Bladder microvascular endothelial cell (primary cell): ENCODE measurements at places on chromosomes 16 and 17. TPM values are rescaled to one million over a fixed set of nuclear protein-coding genes. Genes with fewer than 3 reads are reported as not detected.

MMP15 gene
- total RNA-seq = 17.9 and 19.9 TPM in 2 replicates

ZNF500 gene
- total RNA-seq = 5.0 and 6.5 TPM in 2 replicates

CHST5 gene
- total RNA-seq = 0.19 TPM in 1 of 2 replicates, not detected in the other

SMIM36 gene
- not detected in 2 replicates for total RNA-seq

NTN3 gene
- 0.13 TPM in 1 of 2 replicates, not detected in the other for total RNA-seq

PIMREG gene
- 16.3 and 32.2 TPM in 2 replicates for total RNA-seq

CX3CL1 gene
- total RNA-seq = 3.6 and 89.1 TPM in 2 replicates
